ENCODE measurements at places on chromosomes 2 and 18. TPM values are rescaled to one million over a fixed set of nuclear protein-coding genes. Genes with fewer than 3 reads are reported as not detected.

DNA sequence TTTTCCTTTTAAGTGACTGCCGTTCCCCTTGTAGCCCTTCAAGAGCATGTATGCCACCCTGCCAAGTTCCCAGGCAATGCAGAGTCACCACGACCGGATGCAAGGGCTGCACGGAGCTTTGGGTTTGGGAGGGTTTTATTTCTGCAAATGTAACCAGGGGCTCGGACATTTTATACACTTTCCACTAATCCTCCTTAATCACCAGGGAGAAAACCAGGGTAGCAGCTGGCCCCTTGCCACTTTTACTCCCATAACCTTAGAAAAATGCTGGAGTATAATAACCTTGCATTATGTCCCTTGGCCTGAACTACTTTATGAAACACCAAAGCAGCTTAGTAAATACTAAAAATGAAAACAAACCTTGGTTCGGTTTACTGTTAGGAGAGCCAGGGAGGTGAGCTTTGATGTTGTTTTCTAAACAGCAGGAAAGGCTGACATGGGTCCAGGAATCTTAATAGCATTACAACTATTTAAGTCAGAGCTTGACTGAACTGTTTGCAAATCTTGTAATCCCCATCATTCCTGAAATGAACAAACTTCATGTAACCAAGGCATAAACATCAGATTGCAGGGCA, 152.8 kb upstream of the RIOK3 start:
- no peak for DNase-seq

RBMS1 gene
- polyA plus RNA-seq = 58.6 TPM

DNA sequence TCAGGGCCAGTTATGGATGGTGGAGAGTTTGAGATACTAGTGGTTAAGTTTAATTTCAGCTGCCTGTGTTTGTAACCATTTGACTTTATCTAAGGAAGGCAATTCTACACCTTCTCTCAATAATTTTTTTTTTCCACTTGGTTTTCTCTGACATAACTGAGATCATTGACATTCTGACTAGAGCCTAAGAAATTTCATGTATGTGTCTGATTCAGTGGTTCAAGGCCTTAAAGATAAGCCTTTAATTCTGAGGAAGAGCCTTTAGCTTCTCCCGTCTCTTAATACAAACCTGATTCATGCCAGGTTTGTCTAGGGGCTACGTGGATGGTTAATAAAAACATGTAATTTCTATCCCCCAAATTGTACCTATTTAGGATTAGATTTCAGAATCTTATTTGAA, 971.4 kb downstream of the DPP10 start:
- DNase-seq = no peak

- no peak for DNase-seq
These were observed 23.5 kb downstream of the KDM3A start for GRCh38 chr2:86464652-86465051.

GRCh38 chr2:235116885-235117492, 165.2 kb downstream of the SH3BP4 start:
- DNase-seq = no peak

INPP5D gene
- polyA plus RNA-seq = 8.3 TPM

DNA sequence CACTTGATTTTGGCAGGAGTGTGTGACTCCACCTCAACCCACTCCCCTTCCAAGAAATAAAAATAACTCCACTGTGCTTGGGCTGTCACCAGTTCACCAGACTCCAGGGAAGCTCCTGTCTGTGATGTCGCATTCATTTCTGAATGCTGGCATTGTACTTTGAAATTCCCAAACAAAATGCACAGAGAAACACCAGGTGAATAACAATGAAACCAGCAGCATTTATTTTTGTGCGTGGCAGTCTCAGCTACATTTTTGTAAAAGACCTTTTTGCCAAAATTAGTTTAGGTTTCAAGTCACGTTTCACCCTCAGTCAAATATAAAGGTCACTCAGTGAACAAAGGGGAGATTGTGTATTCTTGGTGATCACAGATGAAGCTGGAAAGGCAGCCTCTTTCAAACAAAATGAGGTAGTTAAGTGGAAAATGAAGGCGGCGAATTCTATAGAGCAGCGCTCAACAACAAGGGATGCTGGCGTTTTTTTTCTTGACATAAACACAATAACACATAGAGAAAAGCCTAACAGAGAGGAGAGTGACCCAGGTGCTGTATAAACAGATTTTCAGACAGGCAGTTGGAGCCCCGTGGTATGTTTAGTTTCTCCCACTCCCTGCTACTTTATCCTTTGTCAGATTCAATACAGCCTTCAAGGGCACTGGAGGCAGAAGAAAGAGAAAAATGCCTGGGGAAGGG, 210.3 kb upstream of the GCFC2 start:
- DNase-seq = no peak

DNA sequence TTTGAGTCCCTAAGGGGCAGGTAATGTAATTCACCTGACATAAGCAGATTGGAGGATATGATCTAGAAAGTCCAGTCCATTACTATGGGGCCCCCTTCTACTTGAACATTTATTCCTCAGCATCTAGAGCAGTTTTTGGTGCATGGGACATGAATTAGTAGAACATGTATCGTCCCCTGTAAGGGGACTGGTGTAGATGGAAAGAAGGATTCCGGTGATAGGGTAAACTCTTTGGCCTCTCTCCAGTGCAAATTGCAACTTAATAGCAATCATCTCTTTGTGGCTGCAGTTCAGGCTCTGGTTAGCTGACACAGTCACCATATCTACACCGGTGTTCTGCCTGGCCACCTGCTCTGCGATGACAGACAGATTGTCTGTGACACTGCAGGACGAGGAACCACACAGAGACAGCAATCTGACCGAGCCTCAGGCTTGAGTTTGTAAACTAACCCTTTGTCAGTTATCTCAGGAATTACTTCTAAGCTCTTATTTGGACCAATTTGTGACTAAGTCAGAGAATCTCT, 6.4 kb upstream of the SLC8A1 start:
- DNase-seq = no peak

DNA sequence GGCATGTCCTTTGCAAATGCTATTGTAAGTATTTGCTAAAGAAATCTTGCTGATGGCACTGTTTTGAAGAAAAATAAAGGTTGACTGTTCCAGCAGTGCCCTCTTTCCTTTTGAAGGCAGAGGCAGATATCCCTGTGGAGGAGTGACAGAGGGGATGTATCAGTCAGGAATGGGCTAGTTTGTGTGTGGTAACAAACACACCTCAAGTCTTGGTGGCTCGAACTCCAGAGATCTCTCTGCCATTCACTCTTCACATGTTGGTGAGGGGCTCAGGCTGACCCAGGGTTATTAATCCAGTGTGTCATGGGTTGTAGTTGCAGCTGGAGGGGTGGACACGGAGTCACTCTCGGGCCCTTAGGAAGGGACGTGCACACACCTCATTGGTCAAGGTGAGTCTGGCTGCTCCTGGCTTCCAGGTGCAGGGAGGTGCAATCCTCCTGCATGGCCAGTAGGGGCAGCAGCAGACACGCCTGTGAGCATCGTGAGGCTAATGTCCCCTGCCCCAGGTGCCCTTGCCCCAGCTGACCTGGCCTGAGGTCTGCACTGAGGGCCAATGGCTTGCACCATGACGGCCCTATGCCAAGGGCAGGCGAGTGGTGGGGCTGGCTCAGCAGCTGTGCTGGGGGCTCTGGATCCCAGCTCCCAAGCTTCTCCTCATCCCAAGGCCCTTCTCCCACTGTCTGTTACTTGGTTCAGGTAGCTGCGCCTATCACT, 146.5 kb downstream of the ASB1 start:
- DNase-seq = no peak

DNA sequence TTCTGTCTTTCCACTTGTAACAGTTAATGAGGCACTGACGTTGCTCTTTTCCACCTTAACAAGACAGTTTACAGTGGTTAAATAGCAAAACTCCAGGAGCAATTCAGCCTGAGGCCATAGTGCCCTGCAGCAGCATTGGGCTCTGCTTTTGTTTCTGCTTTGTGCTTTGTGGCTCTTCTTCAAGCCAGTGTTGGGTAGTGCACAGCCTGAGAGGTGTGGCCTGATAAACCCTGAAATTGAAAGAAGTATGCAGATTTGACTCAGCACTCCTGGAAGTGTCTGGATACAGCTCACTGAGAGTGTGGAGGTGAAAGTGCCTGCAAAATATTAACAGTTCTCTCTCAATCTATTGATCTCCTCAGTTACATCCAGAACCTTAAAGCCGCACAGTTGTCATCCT, 63.0 kb downstream of the STK25 start:
- no peak for DNase-seq

GRCh38 chr2:151691631-151692030, 42.6 kb downstream of the NEB start:
- no peak for DNase-seq

DARS1 gene
- polyA plus RNA-seq = 92.3 TPM

POTEI gene
- 0.04 TPM for polyA plus RNA-seq

DNA sequence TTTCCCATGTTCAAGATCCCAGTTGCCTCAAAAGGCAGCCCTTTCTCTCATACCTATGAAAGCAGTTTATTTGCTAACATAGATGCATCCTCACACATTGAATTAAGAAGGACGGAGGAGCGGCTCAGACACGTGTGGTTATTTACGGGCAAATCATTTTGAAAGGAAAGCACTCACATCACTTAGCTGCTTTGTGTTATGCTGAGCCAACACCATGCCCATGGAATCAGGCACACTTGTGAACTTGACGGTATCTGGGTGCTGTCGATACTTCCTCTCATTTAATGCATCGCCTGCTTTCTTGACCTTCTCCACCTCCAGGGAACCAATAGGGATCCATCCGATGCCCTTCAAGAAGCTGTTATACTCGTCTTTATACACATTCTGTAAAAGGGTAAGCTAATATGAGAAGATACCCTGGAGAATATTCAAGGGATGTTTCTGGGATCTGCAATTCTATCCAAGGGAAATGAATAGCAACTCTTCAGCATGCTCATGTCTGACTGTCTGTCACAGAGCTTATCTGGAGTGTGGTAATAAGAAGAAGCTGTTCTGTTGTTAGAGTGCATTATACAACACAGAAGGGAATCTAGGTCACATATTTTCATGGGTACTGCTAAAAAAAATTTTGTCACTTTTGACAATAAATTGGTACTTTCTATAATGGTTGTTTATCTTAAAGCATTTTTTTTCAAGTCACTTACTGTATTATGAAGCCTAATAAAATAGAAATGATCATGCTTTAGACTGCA, 63.3 kb downstream of the NEB start:
- no peak for DNase-seq

GRCh38 chr2:108629417-108629816, 89.9 kb upstream of the RANBP2 start:
- DNase-seq = no peak

DNA sequence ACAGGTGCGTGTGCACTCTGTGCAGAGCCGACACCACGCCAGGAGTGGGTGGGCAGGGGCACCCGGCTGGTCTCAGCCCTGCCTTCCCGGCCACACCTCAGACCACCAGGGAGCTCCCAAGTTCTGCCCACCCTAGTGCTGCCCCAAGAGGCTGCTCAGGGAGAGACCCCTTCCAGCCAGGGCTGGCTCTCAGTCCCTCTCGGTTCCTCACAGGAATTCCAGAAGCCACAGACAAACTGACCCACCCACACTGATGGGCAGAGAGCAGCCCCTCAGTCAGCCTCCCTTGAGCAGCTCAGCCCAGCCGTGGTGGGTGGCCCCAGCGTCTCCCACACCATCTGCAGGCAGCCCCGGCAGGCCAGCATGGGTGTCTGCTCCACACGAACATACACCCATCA, 33.8 kb downstream of the GPC1 start:
- DNase-seq = no peak

- DNase-seq = no peak
These were observed 422.3 kb downstream of the ZEB2 start for GRCh38 chr2:144097440-144098225.

COL4A3 gene
- polyA plus RNA-seq = 0.16 TPM

GAL3ST2 gene
- polyA plus RNA-seq = 0.20 TPM

ICA1L gene
- 13.5 TPM for polyA plus RNA-seq

- DNase-seq = no peak
These were observed 182.2 kb upstream of the CDH2 start for GRCh38 chr18:28359176-28359575.

CRYBA2 gene
- polyA plus RNA-seq = not detected

- no peak for DNase-seq
These were observed 92.5 kb downstream of the INHBB start for GRCh38 chr2:120438301-120439066.

DNA sequence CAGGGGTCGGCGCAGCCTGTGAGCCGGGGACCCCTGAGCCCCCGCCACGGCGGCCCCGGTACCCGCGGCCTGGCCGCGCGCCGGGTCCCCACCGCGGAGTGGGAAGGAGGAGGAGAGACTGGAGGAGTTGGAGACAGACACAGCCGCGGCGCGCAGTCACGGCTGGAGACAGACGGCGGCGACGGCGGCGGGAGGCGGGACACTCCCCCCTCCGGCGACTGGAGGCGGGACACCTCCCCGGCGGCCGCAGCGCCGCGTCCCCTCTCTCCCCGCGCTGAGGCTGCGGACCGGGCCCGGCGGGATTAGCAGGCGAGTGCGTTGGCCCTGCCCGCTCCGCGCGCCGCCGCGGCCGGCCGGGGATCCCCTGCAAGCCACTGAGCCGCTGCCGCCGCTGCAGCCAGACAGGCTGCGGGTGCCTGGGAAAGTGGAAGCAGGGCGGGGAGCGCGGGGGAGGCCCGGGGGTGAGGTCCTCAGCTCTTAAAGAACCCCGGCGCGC, 1.0 kb upstream of the LDLRAD4 start:
- DNase-seq = no peak

- DNase-seq = no peak
These were observed 24.1 kb downstream of the CFLAR start for GRCh38 chr2:201139836-201140604.

DNA sequence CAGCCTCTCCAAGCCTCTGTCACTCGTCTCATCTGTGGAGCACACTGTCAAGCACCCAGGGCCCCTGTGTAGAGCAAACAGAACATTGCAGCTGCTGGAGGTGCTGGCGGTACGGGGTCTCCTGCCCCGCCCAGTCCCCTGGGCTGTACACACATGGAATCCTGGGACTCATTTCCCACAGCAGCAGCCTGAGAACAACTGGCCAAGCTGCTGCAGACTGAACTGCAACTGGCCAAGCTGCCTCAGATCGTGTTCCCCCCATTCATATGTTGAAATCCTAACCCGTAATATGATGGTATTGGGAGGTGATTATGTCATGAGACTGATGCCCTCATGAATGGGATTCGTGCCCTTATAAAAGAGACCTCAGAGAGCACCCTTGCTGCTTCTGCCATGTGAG, 130.5 kb downstream of the NCK2 start:
- DNase-seq = no peak

ESPNL gene
- polyA plus RNA-seq = 2.6 TPM

DNA sequence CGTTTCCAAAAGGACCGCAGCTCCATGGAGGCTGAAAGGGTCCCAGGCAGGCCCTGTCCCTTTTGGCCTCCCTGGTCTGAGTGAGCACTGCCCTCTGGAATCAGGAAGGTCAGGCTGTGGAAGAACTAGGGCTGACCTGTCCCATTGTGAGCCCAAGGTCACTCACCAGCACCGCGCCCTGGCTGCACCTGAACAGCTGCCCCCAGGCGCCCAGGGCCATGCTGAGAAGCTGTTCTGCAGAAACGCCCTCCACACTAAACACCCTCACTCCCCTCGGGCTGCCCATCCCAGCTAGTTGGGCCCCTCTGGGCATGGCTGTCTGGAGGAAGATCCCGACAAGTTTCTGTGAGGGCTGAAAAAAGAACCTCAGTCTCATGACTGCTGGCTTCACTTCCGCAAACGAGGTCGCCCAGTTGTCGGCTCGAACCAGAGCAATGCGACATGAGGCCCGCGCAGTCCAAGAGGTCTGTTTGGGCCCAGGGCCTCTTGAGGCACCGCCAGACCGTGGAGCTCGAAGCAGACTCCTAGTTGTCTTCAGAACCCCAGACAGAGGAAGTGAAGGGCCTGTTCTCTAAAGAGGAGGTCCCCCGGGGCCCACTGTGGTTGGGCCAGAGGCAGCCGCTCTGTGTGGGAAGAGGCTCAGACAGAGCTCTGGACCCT, 64.4 kb downstream of the INPP5D start:
- DNase-seq = no peak

Data from forelimb muscle (tissue), 1 donor.